ENCODE measurements at places on chromosomes 11 and 22.

DNA sequence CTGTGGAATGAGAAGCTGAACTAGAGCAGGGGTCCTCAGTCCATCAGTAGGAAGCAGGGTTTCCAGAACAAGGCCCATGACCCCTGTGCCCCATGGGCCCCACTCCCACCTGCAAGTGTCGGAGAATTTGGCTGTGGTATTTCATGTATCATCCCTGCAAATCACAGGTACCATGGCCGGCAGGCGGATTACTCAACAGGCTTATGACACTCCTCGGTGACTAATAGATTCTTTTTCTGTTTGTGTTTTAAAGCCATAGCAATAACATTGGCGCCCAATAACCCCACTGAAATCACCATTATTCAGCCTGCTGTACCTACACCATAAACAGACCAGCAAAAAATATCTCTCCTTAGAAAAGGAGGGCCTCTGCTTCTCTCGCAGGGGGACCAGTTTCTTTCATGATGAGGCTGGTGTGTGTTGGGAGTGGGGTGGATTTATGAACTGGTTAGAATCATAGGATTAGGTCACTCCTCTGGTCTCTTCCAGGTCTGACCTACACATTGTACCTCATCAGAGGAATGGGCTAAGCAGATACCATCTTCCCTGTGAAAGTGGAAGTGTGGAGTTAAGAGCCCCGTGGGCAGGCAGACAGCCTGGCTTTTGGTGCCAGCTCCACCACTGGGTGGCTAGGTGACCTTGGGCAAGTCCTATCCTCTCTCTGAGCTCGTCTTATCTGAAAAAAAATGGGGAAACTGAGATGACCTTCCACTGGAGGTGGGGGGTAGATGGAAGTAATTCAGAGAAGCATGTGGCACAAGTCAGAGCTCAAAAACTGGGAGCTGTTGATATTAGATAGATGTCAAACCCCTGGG lies 60.2 kb upstream of the WNT11 start:
- DNase-seq = no peak

GRCh38 chr22:23697031-23697970 lies 6.5 kb downstream of the RGL4 start:
- no peak for DNase-seq

DNA sequence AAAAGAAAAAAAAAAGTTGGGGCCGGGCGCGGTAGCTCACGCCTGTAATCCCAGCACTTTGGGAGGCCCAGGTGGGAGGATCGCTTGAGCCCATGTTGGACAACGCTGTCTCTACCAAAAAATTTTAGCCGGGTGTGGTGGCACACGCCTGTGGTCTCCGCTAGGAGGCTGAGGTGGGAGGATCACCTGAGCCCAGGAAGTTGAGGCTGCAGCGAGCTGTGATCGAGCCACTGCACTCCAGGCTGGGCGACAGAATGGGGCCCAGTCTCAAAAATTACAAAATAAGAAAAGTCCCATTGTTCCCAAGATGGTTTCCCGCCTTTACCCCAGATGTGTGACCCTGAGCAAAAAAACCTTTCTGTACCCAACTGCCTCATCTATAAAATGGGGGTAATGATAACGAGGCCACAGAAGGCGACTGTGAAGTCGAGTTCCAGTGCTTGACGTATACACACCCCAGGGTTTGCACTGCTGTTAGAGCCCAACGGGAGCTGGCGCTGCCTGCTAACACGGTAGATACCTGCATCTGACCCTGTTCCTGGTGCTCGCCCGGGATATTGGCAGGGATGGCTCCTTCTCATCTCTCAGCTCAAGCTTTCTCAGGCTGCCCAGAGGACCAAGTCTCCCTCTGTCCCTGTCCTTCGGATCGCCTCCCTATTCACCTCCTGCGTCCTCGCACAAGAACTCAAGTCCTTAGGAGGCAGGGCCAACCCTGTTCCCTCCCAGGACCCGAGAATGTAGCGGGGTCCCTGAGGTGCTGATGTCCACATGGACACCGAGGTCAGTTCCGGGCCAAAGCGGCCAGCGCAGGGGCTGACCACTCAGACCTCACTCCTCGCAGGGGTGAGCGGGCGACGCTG lies 1.1 kb upstream of the RPLP2 start:
- DNase-seq = peak; percentile 71

DNA sequence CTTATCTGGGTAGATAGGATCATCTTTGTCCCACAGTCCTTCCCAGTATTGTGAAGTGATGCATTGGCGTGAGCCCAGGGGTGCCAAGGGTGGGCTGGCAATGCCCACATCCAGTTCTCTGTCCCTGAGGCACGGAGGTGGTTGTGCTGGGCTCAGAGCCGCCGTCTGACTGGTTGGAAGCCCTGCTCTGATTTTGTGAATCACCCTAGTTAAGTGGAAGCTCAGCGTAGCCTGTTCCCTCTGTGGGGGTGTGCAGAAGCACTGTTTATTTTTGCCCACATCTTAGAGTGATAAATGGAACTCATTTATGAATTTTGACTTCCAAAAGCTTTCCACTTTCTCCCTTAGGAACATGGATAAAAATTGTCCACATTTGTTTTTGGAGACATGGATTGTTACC lies 13.6 kb downstream of the BCR start:
- no peak for DNase-seq

GRCh38 chr11:113405724-113406478 lies 18.3 kb downstream of the ANKK1 start:
- no peak for DNase-seq

DNA sequence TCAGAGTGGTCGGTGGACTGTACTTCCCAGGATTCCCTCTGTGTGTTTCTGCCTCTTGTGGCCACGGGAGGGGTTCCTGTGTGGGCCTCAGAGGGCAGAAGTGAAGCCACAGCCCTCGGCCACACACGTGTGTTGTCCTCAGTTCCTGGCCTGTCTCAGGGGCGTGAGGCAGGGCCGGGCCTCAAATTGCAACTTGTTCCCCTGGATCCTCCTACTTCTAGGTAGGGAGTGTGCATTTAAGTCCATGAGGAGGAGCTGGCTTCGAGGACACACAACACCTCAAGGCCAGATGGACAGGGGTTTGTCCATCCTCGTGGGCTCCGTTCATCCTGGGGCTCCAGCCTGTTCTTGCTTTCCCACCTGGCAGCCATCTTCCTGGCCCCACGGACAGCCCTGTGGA lies 573.0 kb downstream of the TBC1D22A start:
- no peak for DNase-seq

DNA sequence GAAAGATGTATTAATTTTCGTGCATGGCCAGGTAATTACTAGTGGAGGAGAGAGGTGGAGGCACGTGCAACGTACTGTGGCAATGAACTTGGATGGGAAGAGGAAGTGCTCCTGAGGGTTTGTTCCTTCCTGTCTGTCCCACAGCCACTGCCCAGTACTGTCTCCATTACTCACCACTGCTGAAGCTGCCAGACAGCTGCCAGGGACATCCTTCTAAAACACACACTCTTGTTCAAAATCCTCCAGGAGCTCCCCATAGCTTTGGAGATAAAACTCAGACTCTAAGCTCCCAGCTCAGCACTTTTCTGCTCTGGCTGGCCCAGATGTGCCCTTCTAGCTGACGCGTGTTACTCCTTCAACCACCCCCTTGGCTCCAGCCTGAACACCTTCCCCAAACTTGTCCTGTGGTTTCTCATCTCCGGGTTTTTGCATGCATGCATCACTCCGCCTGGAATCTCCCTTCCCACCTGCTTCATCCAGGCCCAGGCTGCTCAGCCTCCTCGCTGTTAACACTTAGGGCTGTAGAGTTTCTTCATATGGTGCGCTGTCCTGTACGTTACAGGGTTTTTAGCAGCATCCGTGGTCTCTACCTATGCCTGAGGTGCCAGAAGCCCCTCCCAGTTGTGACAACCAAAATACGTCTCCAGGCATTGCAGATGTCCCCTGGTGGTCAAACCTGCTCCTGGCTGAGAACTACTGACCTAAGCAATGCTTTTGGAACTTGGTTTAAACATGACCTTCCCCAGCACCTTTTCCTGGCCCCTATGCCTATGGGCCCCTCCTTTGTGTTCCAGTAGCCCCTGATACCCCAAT lies 69.5 kb downstream of the C11orf91 start:
- no peak for DNase-seq

DNA sequence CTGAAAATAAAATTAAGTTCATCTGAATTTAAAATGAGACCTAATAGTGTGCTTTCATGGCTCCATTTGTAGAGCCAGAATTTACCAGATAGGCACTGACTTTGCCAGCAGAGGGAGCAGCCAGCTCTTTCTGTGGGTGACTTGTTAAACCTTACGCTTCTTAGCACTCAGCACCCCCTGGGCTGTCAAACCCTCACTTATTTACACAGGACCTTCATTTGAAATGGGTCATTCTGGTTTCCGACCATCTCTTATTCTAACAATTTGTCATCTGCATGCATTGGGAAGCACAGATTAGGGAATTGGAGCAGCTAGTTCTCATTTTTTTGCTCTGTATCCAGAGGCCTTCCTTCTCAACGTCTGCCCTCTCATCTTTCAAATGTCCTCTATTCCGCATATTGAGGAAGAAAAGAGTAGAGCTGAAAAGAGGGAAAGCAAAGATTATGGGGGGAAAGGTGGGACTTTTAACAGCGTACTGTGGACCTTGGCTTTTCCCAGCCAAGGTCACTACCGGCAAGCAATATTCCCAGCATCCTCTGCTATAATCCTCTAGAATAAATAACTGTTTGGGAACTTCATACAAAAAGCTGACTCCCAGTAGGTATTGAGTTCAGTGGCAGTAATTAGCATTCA lies 3.1 kb downstream of the ASRGL1 start:
- peak; percentile 2 for DNase-seq

- no peak for DNase-seq
These were observed 17.4 kb upstream of the ZC3H12C start for GRCh38 chr11:110075847-110076208.

- no peak for DNase-seq
These were observed 37.0 kb downstream of the B3GAT1 start for GRCh38 chr11:134374891-134375550.

GRCh38 chr11:11409901-11410300 lies 56.9 kb upstream of the CSNK2A3 start:
- no peak for DNase-seq

DNA sequence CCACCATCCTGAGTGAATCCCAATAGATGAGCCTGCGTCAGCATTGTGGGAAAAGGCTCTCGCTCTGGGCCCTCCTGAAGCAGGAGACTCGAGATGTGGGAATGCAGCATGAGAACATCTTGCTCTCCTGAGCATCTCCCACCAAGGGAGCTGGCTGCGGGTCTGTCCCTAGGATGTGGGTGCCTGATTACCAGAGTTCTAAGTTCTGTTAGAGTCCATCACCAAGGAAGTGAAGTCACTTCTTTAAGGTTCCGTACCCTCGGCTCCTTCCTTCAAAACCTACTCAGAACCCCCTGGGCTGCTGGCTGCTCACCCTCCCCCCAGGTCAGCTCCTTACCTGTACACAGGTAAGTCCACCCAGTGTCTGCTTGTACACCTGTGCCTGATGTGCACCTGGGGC lies 100.5 kb upstream of the IGLL5 start:
- DNase-seq = no peak

DNA sequence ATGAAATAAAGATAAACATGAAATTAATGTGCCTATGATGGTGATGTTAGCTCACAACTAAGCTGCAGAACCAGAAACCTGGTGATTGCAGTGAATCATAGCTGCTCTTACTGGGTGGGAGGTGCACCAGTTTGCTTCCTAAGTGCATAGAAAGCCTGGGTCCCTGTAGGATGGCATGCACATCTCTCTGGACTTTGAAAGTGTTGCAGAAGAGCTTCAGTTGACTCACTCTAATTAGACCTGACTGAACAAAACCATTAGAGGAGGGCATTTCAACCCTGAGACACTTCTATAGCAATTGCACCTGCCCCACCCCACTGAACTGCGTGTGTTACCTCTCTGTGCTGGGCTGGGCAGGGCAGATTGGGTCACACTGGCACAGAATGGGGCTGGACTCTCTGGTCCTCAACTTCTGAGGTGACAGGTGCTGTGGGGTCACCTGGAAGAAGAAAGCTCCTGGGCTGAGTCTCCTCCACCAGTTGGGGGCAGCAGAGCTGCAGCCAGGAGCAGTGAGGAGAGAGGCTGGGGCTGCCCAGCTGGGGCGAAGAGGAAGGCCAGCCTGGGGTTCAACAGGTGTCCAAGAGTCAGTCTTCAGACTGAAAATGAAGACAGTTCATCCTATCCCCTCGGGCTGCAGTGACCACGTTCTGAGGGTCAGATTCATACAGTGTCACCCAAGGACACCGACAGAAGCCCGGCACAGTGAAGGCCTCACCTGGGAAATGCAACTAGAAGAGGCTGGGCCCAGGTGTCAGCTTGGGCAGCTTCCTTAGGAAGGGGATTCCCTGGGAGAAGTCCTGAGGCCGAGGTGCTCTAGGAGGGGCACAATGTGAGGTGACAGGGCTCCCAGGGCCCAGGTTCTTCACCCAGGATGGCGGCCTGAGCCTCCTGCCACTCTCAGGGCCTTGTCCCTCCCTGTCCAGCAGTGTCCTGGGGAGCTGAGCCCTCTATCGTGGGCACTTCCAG lies 58.1 kb downstream of the GGTLC2 start:
- no peak for DNase-seq

GRCh38 chr11:2767801-2768200 lies 68.0 kb upstream of the KCNQ1OT1 start:
- no peak for DNase-seq

GRCh38 chr22:36528341-36528740 lies 625 bp downstream of the EIF3D start:
- no peak for DNase-seq

- DNase-seq = peak; percentile 8
These were observed 25.4 kb upstream of the SORL1 start for GRCh38 chr11:121426476-121427399.

DNA sequence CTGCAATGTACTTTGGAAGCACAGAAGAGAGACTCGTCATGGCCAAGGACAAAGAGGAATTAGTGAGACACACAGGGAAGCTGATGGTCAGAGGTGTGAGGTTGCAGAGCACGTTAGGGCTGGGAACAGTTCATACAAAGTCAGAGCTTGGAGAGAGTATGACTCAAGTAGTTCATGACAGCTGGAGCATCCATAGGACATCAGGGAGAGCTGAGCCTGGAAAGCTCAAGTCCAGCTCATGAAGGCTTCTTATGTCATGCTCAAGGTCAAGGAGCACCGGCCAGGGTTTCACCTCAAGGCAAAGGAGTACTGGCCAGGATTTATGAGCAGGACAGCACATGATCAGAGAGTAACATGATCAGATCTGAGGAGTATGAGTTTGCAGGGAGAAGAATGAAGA lies 64.6 kb upstream of the CHST1 start:
- DNase-seq = no peak

DNA sequence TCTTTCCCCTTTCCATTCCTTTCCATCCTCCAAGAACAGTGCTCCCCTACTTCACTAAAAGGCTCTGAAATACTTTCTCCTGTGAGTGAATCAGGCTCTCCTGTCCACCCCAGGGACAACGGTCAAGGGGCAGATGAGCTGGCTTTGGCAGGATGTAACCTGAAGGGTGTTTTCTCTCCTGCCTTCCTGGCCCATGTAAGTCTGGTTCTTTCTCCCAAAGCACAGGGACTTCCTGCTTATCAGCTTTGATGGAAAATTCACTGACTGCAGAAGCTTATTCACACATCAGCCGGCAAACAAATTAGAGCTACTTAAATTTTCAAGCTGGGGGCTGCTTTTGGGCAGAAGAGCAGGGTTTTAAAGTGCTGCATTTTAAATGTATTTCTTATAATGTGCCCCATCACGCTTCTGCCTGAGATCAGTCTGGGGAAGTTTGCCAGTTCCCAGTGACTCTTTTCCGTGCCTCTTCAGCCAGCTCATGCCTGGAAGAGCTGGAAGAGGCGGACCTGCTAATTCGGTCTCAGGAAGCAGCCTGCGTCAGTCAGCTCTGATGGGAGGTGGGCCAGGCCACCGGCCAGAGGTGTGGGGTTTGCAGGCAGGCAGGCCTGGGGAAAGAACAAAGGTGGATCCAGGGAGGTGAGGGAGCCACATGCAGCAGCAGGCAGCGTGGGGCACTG lies 140.4 kb upstream of the TBCEL start:
- no peak for DNase-seq

Measured in NCI-H2227 treated with DMSO at 0.1 percent for 48 hours (cell line).